ENCODE measurements at places on chromosomes 3 and 15.

DNA sequence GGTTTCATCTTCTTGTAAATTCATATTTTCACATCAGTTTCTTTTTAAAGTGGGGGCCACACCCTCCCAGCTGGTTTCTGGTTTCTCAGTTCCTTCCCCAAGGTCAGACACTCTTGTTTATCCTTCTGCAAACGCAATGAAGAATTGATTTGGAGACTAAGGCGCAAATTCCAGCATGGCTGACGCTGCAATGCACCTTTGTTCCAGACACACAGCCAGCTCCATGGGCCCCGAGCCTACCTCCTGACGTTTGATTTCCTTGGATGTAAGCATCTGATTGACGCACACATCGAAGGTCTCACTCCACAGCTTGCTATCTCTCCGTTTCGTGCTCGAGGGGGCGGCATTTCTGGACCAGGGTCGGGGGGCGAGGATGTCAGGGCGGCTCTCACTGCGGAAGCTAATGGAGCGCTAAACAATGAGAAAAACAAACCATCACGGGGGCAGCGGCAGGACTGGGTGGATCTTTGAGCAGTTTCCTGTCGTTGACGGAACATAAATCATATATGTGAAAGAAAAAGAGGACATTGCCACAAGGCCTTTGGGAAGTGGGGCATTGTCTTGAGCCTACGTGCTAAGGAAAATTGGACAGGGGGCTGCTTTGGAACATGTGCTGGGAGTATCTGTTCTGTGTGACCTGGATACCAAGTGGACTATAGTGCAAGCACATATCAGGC lies 46.9 kb downstream of the ARHGEF3 start:
- DNase-seq, result no peak

- DNase-seq, result no peak
Observed at GRCh38 chr3:119763466-119763865, 18.4 kb upstream of the NR1I2 start.

GRCh38 chr15:101492766-101493692 lies 3.5 kb upstream of the PCSK6 start:
- DNase-seq, result no peak

GRCh38 chr3:61358364-61358763 lies 107.1 kb upstream of the FHIT start:
- no peak for DNase-seq

GRCh38 chr3:141129541-141130011 lies 78.4 kb downstream of the SPSB4 start:
- DNase-seq, result no peak

GRCh38 chr15:89088605-89089315 lies 504 bp downstream of the ABHD2 start:
- peak; percentile 39 for DNase-seq

DNA sequence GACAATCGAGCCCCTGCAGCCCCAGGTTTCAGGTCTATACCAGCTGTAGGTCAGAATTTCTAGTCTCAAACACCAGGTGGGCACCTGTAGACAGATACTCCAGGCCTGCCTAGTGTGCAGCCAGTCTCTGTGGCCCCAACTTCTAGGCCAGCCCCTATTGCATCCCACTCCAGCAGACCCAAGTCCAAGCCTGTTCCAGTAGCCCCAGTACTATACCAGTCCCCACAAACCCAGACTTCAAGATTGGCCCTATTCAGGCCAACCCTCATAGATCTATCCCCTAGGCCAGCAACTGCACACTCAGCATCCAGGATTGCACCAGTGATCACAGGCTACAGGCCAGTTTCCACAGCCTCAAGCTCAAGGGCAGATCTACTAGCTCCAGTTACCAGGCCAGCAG lies 344.0 kb downstream of the PYDC2 start:
- no peak for DNase-seq

DNA sequence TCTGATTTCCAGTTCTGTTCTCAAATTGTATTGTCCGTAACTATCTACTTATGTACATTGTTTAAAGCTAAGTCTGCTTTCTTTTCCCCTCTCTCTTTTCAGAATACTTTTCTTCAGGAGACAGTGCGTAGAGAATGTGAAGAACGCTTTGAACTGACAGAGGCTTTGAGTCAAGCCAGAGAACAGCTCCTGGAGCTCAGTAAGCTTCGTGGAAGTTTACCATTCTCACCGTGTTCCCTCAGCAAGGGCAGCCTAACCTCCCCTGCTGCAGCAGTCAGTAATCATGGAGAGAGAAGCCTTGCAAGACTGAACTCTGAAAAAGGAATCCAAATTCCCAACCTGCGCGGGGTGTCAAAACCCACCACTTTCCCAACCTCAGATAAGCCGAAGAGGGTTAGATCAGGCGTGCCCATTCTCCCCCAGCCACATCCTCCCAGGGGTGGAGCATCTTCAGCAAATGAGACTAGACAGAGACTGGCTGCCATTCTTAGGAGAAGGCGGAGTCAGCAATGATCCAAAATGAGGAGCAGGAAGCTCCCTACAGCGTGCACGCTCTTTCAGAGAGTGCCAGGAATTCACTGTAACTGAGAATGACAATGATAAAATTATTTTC lies 114.6 kb downstream of the CCNL1 start:
- DNase-seq, result no peak

DNA sequence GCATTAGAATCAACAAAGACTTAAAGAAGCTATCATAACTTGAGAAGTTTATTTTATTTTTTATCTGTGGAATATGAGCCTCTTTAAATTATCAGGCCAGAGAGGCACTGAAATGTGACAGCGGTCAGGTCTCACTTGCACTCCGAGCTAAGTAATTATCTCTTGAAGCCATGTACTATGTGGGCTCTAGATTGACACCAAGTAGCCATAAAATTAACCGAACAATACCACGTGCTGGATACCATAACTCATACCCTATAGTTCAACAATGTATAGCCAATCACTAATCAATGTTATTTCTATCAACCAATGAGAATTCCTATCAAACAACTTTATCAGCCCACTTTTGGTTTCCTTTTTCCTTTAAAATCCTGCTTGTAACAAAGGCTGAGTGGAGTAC lies 299.3 kb downstream of the TBC1D5 start:
- DNase-seq, result no peak

DNA sequence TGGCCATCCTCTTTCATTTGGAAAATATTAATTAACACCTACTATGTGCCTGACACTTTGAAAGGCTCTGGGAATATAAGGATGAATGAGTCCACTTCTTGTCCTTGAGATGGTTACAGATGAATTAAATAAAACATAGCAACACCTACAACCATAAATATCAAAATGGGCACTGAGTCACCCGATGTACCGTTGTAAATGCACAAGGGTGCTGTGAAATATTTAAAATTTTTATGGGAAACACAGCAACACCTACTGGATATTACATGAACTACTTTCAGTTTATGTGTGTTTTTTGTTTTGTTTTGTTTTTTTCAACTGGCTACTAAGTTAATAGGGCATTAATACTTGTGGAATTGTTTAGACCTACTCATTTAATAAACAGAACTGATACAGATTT lies 239.0 kb upstream of the NAALADL2 start:
- DNase-seq, result no peak

GRCh38 chr3:163547014-163547685 lies 1531.1 kb downstream of the SI start:
- no peak for DNase-seq

DNA sequence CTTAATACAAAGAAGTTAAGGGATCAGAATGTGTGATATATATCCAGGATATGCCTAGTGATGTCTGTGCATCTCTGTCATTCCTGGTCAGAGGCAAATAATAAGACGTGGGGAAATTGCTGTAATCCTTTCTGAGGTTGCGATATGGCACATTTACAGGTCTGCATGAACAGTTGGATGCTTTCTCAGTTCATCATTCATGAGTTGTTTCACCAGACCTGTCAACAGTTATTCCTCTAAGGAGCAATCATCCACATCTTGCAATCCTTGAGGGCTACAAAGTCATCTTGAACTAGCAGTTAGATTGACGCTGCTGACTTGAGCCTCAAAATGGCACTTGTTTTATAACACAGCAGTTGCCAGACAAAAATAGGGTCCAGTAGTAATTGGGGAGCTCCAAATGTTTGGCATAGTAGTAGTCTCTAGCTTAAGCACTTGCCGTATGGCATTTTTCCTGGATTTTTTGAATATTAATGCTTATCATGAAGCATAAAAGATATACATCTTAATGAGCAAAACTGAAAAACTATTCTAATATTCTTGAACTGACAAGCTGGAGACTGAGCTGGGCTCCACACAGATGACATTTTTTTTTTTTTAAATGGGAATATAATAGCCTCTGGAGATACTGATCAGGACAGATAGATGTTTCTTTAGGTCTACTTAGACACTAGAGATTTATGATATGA lies 761.7 kb downstream of the VGLL3 start:
- DNase-seq, result no peak

DNA sequence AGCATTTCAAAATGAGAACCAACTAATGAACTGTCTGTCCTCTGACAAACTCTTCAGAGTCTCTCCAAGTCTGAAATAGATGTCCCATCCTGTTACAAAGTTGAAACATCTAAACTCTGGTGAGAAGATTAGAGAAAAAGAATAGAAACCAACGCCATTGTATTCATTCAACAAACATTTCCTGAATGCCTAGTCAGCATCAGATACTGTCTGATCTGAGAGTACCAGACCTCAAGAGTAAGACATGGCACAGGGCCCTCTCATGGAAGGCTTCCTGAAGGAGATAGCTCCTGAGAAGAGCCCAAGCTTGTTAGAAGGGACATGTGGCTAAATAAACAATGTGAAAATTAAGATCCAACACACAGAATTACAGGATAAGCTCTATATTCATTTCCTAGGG lies 164.1 kb upstream of the LRRN1 start:
- DNase-seq, result no peak

DNA sequence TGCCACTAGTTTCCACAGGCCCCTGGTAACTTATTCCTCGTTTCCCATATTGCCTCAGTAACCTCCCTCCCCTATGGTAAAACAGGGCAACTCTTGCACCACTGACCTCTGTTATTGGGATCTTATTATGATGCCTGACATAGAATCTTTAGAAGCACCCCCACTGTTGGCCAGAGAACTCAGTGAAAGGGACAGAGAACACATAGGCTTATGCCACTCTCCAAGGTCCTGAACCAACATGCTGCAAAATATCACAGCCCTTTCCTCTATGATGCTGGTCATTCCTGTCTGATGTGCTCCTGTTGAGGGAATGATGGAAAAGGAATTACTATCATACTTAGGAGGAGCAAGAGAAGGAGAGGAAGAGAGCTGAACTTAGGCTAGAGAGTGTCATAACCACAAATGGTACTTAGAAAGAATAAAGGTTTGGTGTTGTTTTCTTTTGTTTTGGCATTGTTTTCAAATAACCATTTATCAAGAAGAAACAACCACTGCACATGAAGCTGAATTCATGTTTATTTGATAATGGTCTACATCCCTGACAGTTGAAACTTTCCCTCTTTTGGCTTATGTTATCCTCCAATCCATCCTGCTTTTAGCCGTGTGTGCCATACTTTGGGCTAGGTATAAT lies 330.2 kb downstream of the EPHB1 start:
- DNase-seq, result peak; percentile 8

DNA sequence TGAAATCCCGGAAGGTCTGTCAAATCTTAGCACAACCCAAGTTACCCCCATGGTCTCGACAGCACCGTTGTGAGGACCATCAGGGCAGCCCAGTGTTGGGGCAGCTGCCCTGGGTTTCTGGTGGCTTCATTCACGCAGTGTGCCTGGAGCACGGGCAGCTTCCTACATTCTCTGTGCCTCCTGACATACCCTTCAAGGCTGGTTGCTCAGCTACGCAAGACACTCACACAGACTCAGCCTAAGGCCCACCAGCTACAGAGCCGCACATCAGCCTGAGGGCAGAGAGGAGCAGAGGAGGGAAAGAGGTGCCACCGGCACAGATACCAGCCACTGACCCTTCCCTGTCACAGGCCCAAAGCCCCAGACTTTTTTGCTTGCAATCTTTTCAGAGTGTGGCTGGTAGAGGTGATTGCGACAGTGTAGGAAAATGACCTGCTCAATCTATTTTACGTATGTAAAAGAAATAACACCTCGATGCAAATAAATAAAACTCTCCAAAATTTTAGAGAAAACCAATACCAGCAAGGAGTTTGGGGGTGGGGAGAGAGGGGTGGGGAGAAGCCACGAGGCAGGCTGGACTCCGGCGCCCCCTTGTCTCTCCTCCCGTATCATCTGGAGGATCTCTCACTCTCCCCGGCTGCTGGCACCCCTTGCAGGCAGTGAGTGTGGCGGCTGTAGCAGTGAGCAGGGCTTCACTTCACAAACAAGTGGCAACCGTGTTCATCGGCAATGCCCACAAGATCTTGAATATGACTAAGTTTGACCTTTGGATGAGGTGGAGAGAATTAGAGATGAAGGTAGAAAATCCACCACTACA lies 12.7 kb downstream of the CSPG5 start:
- DNase-seq, result no peak

- DNase-seq, result peak; percentile 67
Observed at GRCh38 chr3:138186221-138186620, 880 bp upstream of the ARMC8 start.

- DNase-seq, result no peak
Observed at GRCh38 chr3:124168271-124168670, 176.3 kb upstream of the ROPN1 start.

- DNase-seq, result no peak
Observed at GRCh38 chr3:130384476-130385025, 39.1 kb downstream of the COL6A5 start.

DNA sequence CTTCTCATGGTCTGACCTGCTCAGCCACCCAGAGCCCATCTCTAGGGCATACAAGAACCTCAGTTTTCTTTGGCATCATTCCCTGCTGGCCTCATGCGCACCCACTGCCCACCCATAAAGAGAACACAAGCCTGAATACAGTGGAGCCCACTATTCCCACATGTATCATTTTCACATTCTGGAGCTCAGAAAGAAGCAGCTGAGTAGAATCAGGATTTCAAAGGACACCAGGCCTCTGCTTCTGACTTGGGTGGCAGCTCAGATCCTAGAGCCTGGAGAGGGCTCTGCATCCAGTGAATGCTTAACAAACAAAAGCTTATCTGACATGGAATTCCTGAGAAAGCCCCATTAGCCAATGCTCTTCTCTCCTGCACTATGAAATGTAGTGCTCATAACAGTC lies 34.7 kb downstream of the RBP2 start:
- no peak for DNase-seq

- no peak for DNase-seq
Observed at GRCh38 chr3:13519006-13519791, 29.7 kb upstream of the FBLN2 start.

GRCh38 chr15:69128667-69129311 lies 31.6 kb upstream of the GLCE start:
- DNase-seq, result no peak

- DNase-seq, result no peak
Observed at GRCh38 chr3:106640353-106640752, 736.9 kb upstream of the CCDC54 start.

- no peak for DNase-seq
Observed at GRCh38 chr15:32122013-32122412, 91.7 kb downstream of the CHRNA7 start.

DNA sequence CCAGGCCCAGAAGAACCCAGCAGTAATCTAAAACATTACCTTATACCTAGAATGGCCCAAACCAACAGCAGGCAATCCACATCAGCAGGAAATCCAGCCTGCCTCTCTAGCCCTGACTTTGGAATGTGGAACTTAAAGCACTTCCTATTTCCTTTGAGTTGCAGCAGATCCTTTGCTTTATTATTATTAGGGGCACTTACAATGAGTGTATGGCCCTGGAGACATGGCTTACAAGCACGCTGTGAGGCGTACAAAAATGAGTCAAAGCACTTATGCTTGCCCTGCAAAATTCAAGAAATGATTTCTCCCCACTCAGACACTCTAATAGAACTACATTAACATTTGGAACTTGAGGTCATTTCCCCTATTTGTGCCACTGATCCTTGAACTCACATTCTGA lies 9.5 kb upstream of the KNSTRN start:
- DNase-seq, result no peak

Measured in SW480 (cell line).